ENCODE measurements at places on chromosomes 7 and 10.
A peak's percentile ranks its signal among the peaks of the same experiment; 100 is the strongest.

- DNase-seq: no peak
Observed at GRCh38 chr7:12137283-12137682, 73.8 kb upstream of the TMEM106B start.

DNA sequence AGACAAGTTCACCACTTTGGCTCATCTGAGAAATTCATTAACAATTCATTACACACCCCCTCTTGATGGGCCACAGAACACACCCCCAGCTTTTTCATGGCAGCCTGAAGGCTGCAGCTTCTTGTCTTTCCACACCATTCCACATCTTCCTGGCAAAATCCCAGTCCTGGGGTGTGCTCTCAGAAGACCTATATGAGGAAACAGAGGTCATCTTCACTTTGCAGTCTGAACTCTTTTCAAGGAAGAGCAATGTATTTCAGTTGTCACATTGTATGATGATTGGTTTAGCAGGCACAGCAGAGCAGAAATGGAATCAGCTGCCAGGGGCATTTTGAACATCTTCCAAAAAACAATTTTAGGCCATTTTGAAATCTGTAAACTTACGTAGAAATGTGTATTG is 7.8 kb upstream of the LRRC27 start:
- DNase-seq: no peak

DNA sequence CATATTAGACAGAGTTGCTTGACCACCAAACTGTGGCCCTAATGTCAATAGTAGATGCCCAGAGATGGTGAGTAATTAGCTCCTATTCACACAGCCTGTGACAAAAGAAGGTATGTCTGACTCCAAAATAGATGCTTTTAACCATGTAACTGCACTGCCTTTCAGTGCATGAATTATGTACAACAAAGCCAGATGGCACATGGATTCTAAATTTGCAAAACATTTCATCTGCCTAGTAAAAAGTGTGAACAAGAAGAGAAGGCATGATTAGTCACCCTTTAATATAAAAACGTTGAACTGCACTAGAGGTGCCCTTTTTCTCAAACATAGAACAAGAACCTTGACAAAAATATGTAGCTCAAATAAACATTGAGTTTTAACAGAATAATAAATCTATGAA is 35.5 kb upstream of the PTPRZ1 start:
- DNase-seq: no peak

GRCh38 chr10:5945190-5945509 is 32.2 kb downstream of the IL15RA start:
- DNase-seq: no peak

- peak; percentile 52 for DNase-seq
Observed at GRCh38 chr7:142611566-142612236, 137.6 kb upstream of the PRSS1 start.

DNA sequence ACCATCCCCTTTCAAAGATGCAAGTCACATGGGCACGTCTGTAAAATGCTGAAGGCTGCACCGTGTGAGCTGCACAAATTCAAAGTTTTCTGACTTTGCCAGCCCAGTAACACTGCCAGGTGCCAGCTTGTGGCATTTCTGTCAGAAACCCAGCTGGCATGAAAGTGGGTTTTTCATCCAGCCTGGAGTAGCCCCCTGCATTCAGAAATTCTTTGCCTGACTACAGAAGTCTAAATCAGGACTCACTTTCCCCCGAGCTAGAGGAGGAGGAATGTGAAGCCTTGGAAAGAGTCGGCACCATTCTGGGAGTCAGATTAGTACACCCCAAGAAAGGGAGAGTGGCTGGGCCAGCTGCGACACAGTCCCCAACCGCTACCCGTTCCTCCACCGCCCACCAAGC is 56.7 kb upstream of the EN2 start:
- no peak for DNase-seq

DNA sequence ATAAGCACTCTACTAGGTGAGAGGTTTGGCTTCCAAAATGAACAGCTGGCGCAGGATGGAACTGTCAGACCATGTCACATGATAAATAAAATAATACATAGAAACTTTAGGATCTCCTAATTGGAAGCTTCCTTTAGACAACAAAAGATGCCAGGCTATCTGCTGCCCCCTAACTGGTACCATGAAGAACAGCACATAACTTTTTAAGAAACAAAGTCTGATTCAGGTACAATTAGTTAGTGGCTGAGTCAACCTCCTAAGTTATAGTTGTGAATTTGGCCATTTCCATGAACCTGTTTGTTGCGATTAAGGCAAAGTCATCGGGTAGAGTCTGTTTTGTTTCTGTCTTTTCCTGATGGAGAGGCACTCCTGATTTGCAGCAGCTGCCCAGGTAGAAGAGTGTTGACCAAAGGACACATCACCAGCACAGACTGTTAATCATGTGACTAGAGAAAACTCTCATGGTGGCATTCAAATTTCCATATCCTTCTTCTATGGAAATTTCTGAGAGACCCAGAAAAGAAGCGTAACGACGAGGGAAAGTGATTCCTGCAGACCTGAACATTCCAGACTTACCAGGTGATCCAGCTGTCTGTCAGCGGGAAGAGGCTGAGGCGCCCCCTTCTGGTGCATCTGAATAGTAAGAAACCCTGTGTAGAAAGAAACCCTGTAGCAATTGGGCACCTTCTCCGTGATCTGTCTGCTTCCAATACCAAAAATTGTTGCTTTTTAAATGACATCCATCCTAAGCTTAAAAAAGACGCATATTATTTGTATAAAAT is 8.6 kb upstream of the INHBA start:
- DNase-seq: peak; percentile 37

GRCh38 chr10:29987471-29987870 is 71.9 kb downstream of the JCAD start:
- DNase-seq: no peak

GRCh38 chr7:50335795-50336754 is 31.6 kb downstream of the IKZF1 start:
- peak; percentile 53 for DNase-seq

DNA sequence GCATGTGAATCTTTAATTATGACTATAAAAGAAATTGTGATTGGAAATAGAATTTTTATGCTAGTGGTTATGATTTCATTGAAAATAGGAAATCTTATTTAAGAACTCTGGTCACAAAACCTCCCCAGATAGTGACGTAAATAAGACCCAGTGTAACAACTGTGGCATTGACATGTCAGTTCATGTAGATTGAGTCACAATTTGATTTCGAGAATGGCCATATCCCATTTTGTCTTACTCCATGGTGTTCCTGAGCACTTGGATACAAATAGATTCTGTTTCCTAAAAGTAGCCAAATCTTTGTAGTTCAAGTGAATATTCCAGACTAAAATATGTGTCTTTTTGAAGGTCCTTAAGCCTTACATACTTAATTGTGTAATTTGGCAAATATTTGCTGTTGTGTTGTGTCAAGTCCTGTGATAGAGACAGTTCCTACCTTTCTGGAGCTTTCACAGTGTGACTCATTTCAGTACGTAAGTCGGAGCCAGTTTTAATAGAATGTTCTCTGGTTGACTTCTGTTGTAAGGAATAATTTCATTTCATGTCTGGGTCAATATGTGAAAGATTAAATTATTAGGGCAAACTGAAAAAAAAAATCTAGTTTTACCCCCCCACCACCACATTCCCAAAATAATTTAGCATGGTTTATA is 37.1 kb upstream of the TOMM7 start:
- DNase-seq: no peak

DNA sequence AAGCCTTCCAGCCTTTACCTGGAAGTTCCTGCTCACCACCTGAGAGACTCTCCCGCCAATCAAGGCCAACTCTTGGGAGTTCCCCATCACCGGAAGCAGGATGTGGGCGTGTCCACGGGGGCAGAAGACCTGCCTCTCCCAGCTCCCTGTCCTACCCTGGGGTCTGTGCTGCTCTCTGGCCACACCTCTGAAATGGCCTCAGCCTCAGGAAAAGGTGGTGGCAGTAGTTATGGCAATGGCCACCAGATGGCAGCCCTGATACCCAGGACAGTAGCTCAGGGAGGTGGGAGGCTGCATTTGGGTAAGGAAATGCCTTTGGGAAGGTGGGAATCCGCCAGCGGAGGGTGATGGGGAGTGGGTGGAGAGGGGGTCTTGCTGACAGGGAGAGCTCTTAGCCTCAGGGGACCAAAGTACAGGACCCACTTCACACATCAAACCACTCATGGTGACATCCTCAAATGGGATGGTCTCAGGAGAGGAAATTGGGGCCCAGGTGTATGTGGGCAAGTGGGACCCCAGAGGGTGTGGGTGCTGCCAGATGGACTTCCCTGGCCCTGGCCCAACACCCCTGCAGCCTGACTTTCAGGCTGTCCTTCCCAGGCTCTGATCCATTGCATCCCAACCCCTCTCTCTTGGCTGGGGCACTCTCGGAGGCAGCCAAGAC is 33.9 kb downstream of the KAZALD1 start:
- peak; percentile 89 for DNase-seq

- no peak for DNase-seq
Observed at GRCh38 chr7:22696541-22697228, 30.3 kb upstream of the IL6 start.

- no peak for DNase-seq
Observed at GRCh38 chr7:74475987-74476350, 22.3 kb downstream of the GTF2IRD1 start.

DNA sequence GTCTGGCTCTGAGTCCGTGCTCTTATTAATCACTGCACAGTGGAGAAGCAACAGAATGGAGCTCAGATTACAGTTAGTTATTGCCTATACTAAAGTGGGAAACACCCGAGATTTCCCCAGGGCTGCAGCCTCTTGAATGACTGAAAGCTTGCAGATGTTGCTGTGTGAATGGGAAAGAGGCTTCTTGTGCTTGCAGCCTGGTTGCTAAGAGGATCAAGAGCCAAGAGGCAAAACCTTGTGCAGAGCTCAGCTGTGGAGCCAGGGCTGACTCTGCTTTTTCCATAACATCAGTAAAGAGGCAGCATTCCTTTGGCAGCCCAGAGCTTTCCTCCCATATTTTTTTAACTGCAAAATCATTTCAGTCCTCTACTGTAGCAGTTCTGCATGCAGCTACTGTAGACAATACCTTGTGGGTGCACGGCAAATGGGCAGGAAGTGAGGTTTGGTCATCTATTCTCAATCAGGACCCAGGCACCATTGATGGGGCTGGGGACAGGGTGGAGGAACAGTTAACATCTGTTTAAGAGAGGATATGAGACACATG is 86.5 kb downstream of the RALA start:
- DNase-seq: no peak

GRCh38 chr7:41808541-41808940 is 105.7 kb upstream of the INHBA start:
- DNase-seq: no peak

- DNase-seq: no peak
Observed at GRCh38 chr7:92987095-92987494, 130.7 kb downstream of the SAMD9 start.

DNA sequence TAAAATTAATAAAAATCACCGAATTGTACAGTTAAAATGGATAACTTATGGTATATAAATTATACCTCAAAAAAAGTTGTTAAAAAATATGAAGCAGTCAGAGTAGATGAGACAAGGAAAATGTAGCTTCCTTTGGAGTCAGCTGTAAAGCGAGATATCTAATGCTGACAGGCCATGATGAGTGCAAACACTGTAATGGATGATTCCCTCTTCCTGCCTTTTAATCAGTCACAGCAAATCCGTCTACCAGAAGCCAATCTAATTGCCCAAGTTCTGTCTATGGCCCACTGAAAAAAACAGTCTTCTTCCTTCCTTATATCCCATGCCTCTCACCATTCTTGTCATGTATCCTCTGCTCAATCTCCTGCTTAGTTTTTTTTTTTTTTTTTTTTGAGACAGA is 59.9 kb upstream of the DNAJB12 start:
- no peak for DNase-seq

GRCh38 chr10:67803588-67804394 is 34.2 kb downstream of the DNAJC12 start:
- no peak for DNase-seq

DNA sequence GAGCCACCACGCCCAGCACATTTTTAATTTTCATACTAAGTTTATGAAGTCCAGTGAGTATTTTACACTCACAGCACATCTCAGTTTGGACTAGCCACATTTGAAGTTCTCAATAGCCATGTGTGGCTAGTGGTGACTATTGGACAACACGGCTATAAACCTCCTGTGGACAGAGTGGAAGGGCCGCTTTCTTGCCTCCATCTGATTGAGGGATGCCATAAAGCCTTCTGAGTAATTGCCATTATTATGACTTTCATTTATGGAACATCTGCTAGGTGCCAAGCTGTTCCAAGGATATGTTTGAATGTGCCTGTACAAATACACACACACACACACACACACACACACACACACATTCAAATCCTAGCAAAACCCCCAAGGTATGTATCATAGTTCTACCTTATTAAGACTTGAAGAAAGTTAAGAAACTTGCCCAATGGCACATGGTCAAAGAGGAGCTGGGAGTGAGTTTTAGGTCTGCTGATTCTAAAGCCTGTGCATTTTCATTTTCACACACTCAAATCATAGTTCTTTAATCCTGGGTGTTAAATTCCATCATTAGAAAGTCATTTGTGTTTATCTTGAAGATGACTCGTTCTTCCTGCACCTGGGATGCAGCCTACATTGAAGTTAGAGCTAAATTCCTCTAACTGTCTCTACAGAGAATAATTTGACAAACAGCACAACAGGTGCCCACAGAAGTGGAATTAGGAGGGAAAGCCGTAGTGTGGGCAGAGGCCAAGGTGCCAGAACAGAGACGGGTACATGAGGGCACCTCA is 143.3 kb downstream of the PKD1L1 start:
- DNase-seq: no peak

DNA sequence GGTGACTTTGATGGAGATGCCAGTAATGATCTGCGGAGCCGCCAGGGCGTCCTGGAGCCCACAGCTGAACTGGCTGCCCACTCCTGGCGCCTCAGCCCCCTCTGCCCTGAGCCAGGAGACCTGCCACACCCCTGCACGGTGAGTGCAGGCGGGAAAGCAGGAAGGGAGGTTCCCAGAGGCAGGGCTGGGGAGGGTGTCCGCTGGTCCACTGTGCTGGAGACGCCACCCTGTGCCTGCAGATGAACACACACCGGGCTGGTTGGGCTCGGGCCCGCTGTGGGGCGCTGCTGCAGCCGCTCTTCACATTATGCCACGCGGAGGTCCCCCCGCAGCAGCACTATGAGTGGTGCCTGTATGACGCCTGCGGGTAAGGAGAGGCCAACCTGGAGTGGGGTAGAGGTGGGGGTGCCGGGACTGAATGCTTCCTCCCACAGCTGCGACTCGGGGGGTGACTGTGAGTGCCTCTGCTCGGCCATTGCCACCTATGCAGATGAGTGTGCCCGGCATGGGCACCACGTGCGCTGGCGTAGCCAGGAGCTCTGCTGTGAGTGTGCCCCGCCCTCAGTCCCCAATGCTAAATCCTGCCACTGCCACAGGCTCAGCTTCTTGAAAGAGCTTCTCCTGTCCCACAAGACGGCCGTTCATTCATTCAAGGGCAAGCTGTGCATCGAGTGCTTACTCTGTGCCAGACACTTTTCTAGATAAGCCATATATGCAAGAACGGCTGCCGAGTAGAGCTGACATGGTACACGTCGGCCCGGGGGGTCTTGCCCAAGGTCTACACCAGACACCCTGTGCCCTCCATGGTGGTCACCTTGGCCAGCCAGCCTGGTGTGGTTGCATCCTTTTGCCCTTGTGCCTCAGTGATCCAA is 14.3 kb upstream of the ZNF467 start:
- peak; percentile 71 for DNase-seq

- no peak for DNase-seq
Observed at GRCh38 chr10:31262672-31263071, 56.3 kb upstream of the ZEB1 start.

All from KBM-7 (cell line).